ENCODE measurements at places on chromosomes 13 and 19.

- DNase-seq, result no peak
Measured at GRCh38 chr19:56076498-56076897, 44.6 kb downstream of the ZNF787 start.

GRCh38 chr13:108877300-108877699 lies 247.9 kb downstream of the MYO16 start:
- no peak for DNase-seq

- no peak for DNase-seq
Measured at GRCh38 chr19:1183543-1184172, 9.6 kb upstream of the SBNO2 start.

DNA sequence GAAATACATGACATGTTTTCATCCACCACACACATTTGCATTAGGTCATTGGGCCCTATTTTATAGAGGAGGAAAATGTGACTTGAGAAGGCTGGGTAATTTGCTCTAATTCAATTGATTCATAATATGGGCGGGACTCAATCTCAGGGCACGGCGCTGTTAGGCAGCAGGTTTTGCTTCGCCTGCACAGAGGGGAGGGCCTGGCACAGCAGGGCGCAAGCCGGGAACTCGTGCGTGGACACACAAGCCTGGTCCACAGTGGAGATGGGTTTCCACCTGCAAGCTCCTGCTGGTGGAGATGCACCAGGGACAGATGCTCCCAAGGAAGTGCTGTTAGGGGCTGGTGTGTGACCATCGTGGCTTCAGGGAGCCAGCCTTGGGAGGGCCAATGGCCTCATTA lies 58.4 kb upstream of the MTIF3 start:
- no peak for DNase-seq

- DNase-seq, result no peak
Measured at GRCh38 chr13:42484386-42484785, 89.6 kb upstream of the TNFSF11 start.

DNA sequence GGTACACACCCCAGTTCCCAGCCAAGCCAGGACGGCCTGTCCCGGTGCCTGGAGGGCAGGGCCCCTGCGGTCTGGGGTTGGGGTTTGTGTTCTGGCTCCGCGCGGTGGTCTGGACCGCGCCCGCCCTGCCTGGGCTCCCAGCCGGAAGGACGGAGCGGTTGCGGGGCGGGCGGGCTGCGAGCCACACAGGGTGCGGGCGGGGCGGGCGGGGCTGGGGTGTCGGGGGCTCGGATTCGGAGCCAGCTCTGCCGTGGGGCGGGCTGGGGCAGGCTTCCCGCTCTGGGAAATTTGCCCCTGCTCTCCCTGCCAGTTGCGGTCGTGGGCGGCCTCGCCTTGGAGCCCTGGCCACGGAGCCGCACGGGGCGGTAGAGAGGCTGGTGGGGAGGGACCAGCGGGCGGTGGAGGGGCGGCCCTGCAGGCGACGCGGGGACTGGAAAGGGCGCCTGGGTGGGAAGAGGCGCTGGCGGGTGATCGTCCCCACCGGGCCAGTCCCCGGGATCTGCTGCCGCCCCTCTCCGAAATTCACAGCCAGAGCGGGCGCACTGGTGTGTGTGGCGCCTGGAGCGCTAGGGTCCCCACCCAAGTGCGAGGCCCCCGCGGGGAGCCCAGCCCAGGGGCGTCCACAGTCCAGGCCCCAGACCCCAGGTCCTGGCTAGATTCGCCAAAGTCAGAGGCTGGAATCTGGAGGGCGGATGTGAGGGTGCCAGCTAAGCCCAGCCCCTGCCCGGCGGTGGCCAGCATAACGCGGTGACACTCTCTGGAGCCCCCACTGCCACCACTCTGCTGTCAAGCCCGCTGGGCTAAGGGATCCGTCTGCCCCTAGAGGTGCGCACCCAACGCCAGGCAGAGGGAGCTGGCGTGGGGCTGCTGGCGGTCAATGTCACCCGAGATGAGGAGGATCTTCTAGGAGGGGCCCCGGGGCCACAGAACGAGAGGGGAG lies 11.0 kb upstream of the ZNF492 start:
- DNase-seq, result no peak

DNA sequence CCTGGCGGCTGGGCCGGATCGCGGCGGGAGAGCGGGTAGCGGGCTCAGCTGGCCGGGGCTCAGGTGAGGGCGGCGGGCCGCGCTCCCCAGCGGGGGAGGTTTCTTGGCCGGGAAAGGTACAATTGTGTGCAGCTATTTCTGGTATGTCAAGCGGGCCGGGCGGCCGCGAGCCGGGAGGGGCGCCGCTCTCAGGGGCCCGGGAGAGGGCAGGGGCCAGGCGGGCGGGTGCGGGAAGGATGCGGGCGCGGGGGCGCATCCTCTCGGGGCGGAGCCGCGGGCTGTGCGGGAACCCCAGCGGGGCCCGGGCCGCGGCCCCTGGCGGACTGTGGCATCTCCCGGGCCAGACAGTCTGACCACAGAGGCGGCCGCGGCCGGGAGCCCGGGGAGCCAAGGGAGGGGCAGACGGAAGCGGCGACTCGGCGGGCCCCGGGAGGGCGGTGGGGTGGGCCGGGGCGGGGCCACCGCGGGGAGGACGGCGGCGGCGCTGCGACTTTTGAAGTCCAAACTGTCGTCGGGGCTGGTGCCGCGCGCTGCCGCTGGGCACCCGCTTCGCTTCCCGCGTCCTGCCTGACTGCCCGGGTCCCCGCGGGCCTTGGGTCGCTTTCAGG lies at the start of gene LMO7:
Gene LMO7 (plus strand): TSS at position 503 of the 608 bp plus-strand sequence. CDS start 328 bp downstream, outside the sequence.
- DNase-seq, result peak; percentile 39

DNA sequence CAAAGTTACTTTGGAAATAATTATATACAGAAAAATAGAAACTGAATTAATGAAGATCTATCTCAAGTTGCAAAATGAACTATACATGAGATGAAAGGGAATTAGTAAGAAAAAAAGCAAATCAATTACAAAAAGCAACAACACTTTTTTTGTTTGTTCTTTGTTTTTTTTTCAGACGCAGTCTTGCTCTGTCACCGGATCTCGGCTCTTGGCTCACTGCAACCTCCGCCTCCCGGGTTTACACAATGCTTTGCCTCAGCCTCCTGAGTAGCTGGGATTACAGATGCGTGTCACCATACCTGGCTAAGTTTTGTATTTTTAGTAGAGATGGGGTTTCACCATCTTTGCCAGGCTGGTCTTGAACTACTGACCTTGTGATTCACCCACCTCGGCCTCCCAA lies 2.2 kb downstream of the ZNF415 start:
- no peak for DNase-seq

DNA sequence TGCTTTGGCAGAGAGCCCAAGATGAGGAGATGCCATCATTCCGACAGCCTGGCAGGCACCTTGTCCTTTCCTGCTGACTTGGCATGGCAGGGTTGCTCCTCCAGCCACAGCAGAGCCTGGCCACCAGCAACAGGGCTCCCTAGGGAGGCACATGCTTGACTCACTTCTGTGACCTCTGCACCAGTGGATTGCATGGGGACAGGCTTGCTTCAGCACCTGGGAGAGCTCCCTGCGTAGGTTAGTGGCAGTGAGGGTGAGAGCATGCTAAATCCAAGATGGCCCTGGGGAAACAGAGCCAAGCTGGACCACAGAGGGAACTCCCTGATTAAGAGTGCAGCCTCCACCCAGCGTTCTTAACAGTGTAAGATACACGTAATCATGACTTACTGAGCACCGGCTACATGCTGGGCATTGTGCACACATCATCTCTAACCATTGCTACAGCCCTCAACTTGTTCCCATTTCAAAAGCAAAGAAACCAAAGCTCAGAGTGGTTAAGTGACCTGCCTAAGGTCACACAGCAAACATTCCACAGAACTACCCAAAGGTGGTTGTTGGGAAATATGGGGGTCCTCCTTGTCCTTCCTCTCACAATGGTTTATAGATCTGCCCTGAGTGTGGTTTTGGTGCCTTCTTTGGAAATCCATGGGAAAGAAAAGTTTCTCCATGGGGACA lies 116.6 kb upstream of the UQCRFS1 start:
- DNase-seq, result no peak

DNA sequence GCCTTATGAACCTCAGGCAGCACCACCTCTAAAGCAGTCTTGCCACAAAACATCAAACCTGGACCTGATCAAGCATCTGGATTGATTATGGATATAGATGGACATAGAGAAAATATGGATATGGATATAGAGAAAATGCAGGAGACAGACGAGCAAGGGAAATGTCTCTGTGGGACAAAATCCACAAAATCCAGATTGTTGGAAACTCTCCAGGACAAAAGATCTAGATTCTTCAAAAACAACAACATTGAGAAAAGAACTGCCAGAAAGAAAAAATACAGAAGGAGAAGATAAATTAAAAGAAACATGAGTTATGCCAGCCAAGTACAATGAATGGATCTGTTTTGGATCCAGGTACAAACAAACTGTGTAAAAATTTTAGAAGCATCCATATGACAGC lies 1176.5 kb downstream of the UQCRFS1 start:
- no peak for DNase-seq

- no peak for DNase-seq
Measured at GRCh38 chr13:60511637-60512036, 114.6 kb downstream of the TDRD3 start.

DNA sequence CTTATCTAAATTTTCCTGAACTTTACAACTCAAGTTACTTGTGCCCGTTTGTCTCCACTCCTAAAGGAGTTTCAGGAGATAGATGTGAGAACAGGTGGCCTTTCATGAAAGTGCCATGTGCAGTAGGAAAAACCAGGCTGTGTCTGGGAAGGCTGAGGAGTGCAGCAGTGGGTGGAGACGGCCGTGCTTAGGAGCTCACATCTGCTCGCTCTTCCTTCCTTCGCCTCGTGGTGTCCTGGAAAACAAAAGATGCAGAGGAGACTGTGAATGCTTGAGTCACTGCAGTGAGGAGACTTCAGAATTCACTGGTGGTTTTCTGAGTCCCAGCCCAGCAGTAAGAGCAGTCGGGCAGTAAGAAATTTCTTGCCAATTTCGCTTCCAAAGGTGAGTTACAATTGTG lies 138.4 kb upstream of the RNF113B start:
- no peak for DNase-seq

DNA sequence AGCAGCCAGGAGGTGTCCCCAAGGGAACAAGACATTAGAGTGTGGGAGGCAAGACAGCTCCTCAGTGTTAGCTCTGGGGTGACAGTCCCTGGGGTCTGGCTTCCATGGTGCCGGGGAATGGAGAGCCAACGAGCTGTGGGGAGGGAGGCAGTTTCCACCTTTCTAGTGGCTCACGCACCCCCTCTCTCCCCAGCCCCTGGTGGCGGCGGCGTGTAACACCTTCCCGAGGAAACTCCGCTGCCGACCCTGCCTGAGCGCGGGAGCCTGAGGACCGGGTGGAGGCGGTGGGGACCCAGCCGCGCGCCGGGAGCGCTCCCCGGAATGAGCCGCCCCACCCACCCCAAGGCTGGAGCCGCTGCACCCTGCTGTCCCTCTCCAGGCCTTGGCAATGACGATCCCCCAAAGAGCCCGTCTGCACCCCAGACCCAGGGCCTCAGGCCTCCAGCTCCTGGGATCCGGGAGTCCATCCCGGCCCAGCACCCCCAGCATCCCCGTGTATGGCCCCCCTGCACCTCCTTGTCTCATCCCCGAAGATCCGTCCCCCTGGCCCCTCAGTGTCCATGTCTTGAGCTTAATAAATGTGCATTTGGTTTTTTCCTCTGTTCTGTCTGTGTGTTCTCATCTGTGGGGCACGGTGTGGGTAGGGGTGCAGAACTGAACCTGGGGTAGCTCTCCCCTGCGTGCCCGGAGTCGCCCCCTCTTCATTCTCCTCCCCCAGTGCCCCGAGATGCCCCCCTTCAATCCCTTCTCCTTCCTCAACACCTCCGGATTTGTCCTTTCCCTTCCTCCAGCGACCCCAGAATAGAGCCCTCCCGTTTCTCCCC lies 622 bp upstream of the FXYD5 start:
- DNase-seq, result peak; percentile 67

- DNase-seq, result no peak
Measured at GRCh38 chr19:6064336-6065073, 45.8 kb downstream of the RFX2 start.

DNA sequence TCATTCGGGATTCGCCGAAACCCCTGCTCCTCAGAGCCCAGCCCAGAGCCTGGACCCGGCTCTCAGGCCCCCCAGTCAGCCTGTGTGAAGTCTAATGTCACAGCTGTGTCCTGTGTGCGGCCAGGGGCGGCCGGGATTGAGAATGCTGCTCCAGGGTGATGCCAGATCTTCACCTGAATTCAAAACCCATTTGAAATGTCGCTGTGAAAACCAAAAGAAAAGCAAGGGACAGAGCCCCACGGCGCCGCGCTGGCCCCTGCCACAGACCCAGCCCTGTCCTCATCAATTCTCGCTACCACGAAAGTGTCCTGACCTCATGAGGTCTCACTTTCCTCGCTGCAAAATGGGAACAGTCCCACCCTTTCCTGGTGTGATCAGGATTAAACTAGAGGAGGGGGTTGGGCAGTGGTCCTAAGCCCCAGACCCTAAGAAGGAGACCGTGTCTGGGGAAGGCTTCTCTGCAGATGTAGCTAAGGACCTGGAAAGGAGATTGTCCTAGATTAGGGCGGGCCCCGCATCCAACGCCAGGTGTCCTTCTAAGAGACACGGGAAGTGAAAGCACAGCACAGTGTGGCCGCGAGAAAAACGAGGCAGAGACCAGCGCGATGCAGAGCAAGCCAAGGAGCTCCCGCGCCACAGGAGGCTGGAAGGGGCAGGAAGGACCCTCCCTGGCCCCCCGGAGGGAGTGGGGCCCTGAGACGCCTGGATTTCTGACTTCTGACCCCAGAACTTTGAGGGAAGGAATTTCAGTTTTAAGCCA lies 34.0 kb upstream of the SPACA7 start:
- DNase-seq, result no peak

DNA sequence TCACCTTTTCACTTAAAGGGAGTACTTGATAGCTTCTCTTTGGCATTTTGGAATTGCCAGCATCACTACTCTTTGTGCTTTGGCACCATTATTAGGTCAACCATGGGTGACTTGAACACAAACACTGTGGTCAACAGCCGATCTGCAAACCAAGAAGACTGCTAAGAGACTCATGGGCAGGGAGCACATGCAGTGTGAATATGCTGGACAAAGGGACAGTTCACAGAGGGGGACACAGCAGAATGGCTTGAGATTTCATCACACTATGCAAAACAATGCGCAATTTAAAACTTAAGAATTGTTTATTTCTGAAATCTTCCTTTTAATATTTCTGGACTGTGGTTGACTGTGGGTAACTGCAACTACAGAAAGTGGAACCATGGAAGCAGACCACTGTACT lies 64.4 kb downstream of the LMO7 start:
- DNase-seq, result no peak

DNA sequence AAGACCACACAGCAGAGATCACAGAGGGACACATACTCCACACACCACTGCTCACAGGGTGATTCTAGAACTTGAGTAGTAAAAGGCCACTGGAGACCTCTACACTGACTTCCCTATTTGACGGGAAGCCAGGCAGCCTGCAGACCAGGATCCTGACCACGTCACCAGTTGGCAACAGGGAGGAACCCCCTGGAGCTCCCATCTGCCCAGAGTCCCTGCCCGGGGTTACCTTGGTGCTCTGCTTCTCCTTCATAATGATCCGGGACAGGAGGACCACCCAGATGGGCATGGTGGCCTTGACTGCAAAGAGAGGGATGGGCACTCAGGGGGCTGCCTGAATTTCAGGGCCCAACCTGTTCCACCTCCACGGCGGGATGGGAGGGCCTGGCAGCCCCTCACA lies 932 bp downstream of the SLC35E1 start:
- no peak for DNase-seq

- no peak for DNase-seq
Measured at GRCh38 chr19:51809787-51810186, 14.8 kb downstream of the FPR3 start.
